SHP77 treated with DMSO at 0.1 percent for 48 hours (cell line): ENCODE measurements at places on chromosomes 6 and 20.

- no peak for DNase-seq
Measured at GRCh38 chr6:162670345-162670744, 57.2 kb downstream of the PRKN start.

GRCh38 chr6:161804838-161805237 lies 531.0 kb upstream of the AGPAT4 start:
- DNase-seq, result no peak

DNA sequence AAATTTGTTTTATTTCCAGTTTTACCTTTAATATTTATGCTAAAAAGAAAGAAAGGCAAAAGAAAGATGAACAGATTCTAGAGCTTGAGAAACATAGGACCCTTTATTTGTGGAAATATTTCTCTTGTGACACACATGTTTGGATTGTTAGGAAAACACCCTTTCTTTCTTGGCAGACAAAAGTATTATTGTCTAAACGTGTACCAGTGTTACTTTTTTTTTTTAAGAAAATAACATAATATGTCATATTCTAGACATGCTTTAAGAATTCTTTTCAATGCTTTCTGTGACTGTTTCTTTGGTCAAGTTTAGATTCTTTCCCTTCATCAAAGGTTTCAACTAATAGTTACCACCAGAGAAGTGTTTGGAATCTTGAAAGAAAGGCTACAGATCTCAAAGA lies 183.4 kb upstream of the CNR1 start:
- no peak for DNase-seq

- DNase-seq, result no peak
Measured at GRCh38 chr6:42340511-42340910, 111.2 kb downstream of the TRERF1 start.

DNA sequence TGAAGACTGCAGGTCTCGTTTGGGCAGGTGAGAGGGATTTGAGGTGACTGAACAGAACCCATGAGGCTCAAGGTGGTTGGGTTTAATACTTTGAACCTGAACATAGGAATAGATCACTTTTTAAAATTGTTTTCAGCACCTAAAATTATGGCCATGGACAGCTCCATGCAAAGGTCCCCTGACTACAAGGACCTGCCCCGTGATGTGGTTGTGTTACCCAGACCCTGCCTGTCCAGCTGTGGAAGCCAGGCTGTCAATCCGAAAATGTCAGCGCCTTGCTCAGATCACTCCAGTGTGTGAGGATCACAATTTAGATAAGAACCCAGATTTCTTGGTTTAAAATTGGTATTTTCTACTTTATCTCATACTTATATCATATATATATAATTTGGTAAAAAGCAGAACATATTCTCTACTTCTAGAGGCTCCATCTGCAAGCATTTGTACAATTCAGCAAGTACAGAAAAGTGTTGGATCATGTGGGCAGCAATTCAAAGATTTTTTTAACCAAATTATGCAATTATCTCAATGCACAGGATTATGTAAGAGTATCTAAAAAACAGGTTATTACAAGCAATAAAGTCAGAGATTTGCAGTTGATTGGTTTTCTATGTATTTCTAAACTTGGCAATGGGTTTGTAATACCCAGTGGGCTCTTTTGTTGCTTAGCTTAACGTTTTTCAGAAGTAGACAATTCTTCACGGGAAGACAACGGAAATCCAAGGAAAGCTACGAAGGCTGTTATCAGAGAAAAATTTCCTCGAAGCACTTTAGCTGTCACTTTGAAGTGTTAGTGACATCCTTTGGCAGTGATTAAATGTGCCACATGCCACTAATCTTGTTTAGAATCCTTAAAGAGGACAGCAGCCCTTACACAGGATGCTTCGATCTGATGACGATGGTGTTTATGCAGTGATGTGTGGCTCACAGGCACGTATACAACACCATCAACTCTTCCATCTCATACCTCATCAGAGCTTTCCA lies 24.1 kb upstream of the RPS6KA2 start:
- DNase-seq, result no peak

GRCh38 chr6:153131037-153131981 lies at the start of gene RGS17:
TSS of gene RGS17 (minus strand) at chr6:153131282. CDS start at chr6:153044018, 87,264 bp downstream.
- peak; percentile 48 for DNase-seq

DNA sequence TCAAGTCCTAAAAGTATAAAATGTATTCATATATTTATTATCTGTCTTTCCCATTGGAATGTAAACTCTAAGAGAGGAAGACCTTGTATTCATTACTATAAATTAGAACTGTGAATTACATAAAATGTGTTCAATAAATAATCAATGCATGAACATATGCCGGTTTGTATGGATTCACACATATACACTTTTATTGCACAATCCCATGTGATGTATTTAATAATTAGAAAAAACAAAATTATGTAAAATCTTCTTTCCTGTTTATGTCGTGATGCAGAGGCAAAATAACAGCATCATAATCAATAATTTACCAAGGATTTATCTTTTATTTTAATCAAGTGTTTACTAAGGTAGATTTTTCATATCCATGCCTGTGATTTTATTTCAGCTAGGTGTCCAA lies 240.5 kb downstream of the KHDRBS2 start:
- no peak for DNase-seq

GRCh38 chr20:23867152-23867776 lies 12.3 kb downstream of the CST5 start:
- no peak for DNase-seq
